Fibroblast of skin of scalp (primary cell): ENCODE measurements at places on chromosomes 13 and 19.
A peak's percentile ranks its signal among the peaks of the same experiment; 100 is the strongest.

GRCh38 chr19:49983645-49984229 lies 22.8 kb upstream of the SIGLEC11 start:
- peak; percentile 41 for DNase-seq

DNA sequence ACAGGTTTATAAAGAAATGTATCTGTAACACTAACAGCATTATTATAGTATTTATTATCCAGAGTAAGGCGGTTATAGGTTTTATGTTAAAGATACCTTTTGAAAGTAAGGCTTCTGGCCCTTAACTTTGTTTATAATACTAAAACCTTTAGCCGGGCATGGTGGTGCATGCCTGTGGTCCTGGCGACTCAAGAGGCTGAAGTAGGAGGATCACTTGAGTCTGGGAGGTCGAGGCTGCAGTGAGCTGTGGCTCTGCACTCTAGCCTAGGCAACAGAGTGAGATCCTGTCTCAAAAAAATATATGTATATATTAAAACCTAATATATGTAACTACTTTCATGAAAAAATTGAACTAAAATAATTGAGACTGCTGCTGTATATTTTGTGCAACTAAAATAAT lies 98.7 kb upstream of the KLF5 start:
- DNase-seq, result no peak

DNA sequence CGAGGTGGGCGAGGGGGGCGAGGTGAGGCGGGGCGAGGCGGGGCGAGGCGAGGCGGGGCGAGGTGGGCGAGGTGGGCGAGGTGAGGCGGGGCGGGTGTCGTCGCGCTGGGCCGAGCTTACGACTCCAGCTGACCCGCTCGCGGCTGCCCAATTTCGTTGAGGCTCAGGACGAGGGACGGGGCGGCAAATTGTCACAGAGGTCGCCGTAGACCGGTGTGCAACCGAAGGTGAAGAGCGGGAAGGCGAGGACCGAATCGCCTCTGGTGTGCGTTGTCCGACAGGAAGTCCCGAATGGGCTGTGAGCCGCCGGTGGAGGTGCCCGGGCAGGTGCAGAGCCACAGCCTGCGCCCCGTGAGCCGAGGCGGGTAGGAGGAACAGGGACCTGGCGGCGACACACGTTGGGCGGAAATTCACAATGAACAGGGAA lies at the start of gene LACC1:
TSS of gene LACC1 (plus strand) at position 150 of the 427 bp plus-strand sequence. CDS start 1,082 bp downstream, outside the sequence.
- DNase-seq, result no peak

DNA sequence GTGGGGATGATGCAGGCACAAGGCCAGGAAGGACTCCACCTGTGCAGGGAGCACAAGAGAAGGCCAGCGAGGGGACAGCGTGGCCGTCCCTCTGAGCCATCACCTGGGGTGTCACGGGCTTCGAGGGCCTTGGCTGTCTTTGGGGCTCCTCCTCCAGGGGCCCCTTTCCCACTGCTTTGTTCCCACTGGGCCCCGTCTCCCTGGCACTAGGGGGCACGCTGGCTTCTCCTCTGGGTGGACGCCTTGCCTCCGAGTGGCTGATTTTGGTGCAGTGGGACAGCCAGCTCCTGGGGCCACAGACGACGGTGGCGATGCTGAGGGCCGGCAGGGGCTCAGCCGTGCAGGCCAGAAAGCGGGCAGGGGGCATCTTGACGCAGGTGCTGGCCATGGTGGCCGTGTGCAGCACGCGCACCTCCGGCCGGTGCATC lies 43.2 kb upstream of the GRTP1 start:
- no peak for DNase-seq

- no peak for DNase-seq
Measured at GRCh38 chr13:100130092-100130491, 41.2 kb downstream of the PCCA start.

GRCh38 chr13:30880856-30881155 lies 25.3 kb upstream of the MEDAG start:
- peak; percentile 80 for DNase-seq

DNA sequence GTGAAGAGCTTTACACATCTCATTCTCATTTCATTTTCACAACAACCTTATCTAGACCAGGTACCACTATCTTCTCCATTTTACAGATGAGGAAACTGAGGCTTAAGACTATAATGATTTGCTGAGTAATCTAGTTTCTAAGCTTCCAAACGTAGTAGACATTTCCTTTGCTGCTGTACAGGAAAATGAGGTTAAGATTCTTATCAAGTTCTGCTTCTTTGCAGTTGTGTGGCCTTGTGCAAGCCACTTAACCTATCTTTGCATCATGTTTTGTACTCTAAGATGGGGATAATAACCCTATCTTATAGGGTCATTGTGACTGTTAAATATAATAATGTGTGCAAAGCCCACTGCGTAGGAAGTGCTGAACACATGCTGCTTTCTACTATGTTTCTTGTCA lies 307.9 kb downstream of the HS6ST3 start:
- DNase-seq, result no peak
